Erythroblast (primary cell): ENCODE measurements at places on chromosomes 11 and 22.

GRCh38 chr11:19984048-19984742, 176.1 kb downstream of the DBX1 start:
- DNase-seq, result no peak

GRCh38 chr11:68346462-68346790, 34.0 kb downstream of the LRP5 start:
- DNase-seq, result no peak

DNA sequence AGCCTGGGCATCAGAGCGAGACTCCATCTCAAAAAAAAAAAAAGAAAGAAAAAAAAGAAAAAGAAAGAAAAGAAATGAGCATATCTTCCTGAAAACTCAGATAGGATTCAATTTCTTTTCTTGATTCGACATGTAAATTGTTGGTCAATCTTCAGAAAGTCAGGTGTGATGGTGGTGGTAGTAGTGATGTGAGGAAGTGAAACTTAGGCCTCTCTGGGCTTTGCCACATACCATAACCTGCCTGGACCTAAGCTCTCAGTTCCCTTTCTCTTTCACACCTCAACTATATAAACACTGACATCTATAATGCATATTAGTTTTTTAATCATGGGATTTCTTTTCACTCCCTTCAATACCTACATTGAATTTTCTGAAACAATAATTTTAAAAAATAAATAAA, 98.0 kb upstream of the TBCEL start:
- no peak for DNase-seq

- no peak for DNase-seq
These were observed 1340.7 kb downstream of the LRRC4C start for GRCh38 chr11:40118780-40119179.

DNA sequence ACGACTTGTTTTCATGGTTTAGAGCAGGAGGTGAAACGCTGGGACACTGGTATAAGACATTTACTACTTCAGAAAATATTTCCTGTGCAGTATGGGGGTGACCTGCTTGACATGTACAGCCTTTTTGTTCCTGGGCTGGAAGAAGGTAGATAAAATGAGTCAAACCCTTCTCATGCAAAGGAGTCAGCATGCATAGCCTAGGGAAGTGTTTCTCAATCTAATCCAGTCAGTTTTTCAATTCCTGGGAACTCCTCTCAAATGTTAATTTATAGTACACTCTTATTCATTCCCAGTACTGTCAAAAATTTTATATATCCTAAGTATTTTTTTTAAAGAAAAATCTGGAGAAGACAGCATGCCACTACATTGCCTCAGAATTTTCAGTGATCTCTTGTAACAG, 154.7 kb upstream of the GUCY1A2 start:
- DNase-seq, result no peak

- no peak for DNase-seq
These were observed 695.3 kb downstream of the KCNA4 start for GRCh38 chr11:29321293-29322132.

DNA sequence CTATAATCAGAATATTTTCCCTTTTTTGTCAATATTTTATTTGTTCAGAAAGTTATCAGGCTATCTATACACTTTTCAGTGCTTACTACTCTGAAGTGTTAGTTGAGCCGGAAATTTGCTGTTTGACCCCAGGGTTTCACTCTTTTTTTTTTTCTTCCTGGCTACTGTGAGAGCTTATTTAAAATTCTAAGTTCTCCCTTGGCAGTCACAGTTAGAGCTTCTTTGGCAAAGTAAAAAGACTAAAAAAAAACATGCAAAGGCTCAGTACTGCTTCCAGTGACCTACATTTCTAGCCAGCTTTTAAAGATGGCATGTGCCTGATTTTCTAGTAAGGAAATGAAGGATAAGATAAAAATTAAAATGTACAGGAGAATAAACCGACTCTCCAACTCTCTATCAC, 48.4 kb downstream of the ELP4 start:
- DNase-seq, result no peak

DNA sequence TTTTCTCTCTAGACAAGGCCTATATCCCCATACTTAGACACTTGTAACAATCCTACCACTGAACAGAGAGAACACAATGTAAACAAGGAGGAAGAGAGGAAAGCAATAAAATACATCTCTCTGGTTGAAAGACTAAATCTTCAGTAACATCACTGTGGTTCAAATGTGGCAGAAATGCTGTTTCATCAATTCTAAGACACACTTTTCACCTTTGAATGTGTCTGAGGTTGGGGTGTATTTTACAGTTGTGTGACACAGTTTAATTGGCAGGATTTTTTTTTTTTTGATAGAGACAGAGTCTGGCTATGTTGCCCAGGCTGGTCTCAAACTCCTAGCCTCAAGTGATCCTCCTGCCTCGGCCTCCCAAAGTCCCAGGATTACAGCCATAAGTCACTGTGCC, 79.5 kb downstream of the AMBRA1 start:
- no peak for DNase-seq

DNA sequence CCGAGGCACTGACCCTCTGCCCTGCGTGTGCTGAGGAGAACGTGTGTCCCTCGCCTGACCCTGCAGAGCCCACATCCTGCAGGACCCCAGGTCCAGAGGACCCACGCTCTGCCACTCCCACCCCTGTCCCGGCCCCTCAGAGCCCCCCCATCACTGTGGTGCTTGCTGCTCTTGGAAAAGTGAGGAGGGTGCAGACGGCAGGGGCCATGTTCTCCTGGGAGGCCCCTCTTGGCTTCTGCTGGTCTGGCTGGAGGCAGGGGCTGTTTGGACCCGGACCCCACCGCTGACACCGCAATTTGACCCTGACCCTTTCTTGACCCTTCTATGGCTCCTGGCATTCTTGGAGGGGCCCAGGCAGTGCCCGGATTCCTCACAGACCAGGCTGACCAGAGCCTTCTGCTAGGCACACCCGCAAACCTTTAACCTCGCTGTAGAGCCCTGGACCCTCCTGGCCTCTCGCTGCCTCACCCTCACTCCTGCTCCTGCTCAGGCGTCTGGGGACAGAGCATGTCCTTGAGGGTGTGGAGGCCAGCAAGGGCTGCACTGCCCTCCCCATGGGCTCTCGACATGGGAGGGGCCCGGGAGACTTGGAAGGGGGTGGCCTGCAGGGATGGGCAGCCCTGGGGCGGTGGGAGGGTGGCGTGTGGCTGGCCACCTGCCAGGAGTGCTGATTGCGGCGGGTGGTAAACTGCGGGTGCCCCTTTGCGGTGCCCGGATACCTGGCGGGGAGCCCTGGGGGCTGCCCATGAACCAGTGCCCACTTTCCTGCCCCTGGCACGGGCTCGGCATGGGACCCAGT, 37.0 kb upstream of the MUC5AC start:
- DNase-seq, result no peak

DNA sequence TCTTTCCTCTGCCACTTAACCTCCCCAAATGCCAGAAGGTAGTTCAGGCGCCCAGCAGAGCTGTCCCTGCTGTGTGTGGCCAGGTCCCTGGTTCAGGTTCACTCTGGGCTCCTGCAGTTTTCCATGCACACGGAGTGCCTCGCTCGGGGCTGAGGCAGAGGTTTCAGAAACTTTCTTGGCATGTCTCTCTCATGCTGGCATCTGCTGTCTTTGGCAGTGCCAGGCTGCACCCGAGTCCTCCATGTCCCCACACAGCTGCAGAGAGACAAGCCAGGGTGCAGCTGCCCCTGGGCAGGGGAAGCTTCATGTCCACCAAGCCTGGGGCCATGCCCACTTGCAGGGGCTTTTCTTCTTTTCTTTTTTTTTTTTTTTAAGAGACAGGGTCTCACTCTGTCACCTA, 7.0 kb upstream of the NEFH start:
- no peak for DNase-seq

DNA sequence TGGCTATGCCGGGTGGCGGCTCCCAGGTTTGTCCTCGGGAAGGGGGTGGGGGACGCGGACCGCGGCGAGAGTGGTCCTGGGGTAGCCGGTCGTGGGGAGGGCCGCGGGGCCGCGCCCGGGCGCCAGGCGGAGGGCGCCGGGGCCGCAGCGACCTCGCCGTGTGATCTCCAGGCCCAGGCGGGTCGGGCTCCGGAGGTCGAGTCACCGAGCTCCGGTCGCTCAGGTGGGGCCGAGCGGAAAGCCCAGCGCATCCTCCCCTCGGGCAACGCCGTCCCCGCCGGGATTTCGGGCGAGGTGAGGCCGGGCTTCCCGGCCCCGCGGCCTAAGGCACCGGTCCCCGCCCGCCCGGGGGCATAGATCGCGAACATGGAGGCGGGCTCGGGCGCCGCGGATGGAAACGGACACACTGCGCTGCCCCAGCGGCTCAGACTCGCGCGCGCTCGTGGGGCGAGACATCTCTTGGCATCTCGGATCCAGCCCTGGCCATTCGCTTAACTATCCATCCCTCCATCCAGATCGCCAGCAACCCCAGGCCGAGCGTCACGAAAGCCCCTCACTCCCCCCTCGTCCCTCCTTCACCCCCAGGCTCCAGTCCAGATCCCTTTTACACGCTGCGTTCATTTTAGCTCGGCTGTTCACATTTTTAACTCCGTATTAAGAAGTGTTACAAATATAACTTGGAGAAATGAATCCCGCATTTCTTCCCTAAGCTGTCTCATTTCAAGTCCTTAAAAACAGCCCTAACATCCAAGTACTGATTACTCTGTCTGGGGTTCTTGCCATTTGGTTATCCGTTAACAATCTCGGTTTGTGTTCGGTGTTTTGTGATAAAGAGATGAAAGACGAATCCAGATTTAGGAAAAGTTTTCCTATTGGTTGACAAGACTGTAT, 460 bp downstream of the ZC3H12C start:
- peak; percentile 12 for DNase-seq

- DNase-seq, result no peak
These were observed 120.6 kb downstream of the CHST1 start for GRCh38 chr11:45544826-45545225.

DNA sequence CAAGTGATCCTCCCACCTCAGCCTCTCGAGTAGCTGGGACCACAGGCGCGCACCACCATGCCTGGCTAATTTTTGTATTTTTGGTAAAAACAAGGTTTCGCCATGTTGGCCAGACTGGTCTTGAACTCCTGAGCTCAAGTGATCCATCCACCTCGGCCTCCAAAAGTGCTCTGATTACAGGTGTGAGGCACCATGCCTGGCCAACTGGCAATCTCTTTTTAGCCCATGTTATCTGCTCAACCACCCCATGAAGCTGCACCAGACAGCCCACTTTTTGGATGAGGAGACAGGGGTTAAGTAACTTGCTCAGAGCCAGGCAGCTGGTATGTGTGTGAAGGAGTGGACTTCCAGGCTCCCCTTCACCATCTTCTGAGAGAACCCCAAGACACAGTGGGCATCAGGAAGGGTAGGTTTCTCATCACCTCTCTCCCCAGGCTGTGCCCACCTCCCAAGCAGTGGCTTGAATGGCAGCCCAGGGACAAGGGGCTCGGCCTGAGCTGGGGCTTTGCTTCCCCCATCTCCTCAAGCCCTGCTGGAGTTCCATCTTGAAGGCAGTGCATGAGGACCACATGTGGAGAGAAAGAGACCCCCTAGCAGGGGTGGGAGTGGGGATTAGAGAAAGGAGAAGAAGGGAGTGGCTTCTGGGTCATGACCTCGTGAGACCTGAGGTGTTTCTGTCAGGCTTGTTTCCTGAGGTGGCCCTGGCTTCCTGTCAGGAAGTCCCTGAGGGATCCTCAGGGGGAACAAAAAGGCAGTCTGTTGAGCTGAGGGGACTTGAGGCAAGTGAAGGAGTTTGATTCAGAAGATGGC, 87.5 kb upstream of the PARVA start:
- no peak for DNase-seq

- no peak for DNase-seq
These were observed 33.5 kb downstream of the ETS1 start for GRCh38 chr11:128553662-128554362.

GRCh38 chr22:27534720-27535125, 266.8 kb downstream of the MN1 start:
- DNase-seq, result no peak

DNA sequence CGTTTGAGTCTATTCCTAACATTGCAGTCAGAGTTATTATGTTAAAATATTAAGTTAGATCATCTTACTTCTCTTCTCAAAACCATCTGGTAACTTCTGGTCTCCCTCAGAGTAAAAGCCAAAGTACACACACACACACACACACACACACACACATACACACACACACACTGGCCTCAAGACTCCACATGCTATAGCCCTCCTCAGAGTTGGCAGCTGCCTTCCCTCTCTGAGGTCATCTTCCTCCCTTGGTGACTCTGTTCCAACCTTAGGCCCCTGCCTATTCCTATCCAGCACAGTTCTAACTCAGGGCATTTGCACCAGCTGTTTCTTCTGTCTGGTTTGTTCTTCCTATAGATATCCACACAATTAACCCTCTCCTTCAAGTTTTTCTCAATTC, 272.0 kb upstream of the SESN3 start:
- no peak for DNase-seq

- no peak for DNase-seq
These were observed 1.2 kb downstream of the MUC5B start for GRCh38 chr11:1224111-1224490.

DNA sequence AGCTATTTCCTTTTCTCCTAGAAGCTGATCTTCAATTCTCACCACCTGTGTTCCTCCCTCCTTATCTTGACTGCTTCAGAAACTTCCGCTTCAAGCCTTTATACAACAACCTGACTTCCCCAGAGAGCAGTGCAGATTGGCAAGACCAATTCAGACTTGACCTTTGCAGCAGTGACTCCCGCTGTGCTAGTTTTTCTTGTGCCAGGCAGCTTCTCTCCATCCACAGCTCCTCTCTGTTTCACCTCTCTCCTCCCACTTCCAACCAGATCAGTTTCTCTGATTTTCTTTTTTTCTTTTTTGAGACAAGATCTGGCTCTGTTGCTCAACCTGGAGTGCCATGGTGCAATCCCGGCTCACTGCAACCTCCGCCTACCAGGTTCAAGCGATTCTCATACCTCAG, 74.3 kb downstream of the GRAMD1B start:
- DNase-seq, result no peak

DNA sequence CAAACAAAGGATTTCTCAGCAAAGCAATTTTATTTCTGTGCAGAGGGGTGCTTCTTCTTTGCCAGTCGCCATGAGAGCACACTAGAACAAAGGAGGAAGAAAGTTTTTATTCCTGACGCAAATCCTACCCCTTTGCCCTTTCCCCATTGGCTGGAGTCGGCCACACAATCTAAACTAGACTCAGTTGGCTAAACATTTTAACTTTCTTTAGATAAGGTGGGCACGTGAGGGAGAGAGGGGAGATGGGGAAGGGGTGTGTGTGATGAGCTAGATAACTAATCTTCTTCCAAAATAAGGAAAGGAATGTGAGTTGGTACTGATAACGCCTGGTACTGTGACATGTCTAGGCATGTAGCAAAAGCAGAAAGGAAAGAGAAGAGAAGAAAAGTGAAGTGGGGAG, 626 bp downstream of the TRIM22 start:
- peak; percentile 81 for DNase-seq

- DNase-seq, result no peak
These were observed 11.9 kb upstream of the LIN7C start for GRCh38 chr11:27518518-27518917.

- DNase-seq, result no peak
These were observed 148.1 kb upstream of the NARS2 start for GRCh38 chr11:78722786-78723185.
